ENCODE measurements at places on chromosomes 1 and 21. TPM values are rescaled to one million over a fixed set of nuclear protein-coding genes. Genes with fewer than 3 reads are reported as not detected.

HTR6 gene
- not detected for polyA plus RNA-seq

DNA sequence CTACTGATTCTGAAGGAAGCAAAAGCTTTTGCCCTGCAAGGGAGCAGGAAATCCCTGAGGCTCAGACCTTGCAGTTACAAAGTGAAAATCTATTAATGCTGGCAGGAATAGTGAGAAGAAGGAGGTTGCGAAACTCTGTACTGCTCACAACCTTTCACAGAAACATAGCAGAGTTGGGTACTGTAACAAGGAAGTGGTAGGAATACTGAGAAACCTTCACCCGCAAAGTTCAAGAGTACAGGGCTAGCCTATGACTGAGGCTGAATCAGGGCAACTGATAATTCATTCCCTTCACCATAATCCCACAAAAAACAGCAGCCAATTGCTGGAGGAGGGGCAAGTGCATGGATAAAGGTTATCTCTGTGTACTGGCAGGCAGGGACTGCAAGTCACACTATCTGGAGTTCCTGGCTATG, 23.9 kb upstream of the KCTD3 start:
- no peaks in the 10 kb centered on the region for H3K27me3 ChIP-seq
- no peak overlapping the region for H3K4me3 ChIP-seq
- DNase-seq = peak; percentile 48
- peak overlapping the region; percentile 39 for H3K27ac ChIP-seq
- H3K36me3 ChIP-seq = no peaks in the 10 kb centered on the region

GRCh38 chr21:20301395-20301794, 696.8 kb upstream of the NCAM2 start:
- no peak overlapping the region for H3K4me3 ChIP-seq
- H3K36me3 ChIP-seq = no peaks in the 10 kb centered on the region
- DNase-seq = no peak
- no peaks in the 10 kb centered on the region for H3K27me3 ChIP-seq
- H3K4me1 ChIP-seq = no peaks in the 10 kb centered on the region

ELOA gene
- polyA plus RNA-seq = 26.0 TPM

KCNT2 gene
- 1.3 TPM for polyA plus RNA-seq

DNA sequence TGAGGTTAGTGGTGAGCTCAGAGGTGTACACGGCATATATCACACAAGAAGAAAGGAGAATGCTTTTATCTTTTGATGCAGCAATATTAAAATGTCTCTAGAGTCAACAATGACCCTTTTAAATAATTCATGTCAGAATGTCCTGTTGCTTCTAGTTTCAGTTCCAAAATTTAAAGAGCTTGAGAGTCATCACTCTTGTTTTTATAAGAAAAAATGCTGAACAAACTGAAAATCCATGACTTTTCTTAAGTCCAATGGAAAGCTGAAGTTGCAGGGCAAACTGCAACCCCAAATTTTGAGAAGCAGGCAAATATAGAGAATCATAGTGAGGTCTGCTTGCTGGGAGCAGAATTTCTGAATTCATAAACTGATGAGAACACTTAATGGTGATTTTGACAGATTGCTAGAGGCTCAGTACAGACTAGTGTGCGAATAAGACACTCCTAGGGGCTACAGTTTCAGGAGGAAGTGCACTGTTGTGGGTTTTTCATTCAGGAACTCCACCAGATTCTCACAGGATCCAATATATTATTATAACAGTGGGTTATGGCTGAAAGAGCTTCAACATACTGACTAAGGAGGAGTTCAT, 135.1 kb downstream of the CLIC6 start:
- no peak overlapping the region for H3K27ac ChIP-seq
- H3K27me3 ChIP-seq = no peaks in the 10 kb centered on the region
- DNase-seq = no peak
- H3K4me1 ChIP-seq = peaks cover 19% of the 10 kb centered on the region

DNA sequence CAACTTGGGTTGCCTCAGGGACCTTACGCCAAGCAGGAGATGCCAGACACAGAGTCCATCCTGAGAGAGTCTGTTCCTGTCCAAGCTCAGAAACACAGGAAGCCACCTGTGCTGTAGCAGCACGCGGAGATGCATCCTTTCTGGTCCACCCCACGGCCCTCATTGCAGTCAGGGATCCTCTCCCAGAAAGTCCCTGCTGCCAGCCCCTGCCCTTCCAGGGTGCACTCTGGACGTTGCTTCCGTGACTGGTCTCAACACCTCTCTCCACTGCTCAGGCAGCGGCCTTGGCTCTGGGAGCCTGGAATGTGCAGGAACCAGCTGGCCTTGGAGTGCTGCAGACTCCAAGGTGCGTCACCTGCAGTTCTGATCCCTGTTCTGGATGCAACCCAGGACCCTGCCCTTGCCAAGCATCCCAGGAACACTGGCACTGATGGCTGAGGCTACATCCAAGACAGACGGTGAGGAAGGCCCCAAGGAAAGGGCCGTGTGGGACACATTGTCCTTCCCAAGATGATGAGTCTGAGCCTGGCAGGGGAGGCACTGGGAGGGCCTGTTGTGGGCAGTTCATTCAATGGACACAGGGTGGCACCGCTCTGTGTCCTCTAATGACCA, 21.7 kb upstream of the COL6A1 start:
- peaks cover 3% of the 10 kb centered on the region for H3K4me1 ChIP-seq
- no peak overlapping the region for H3K27ac ChIP-seq
- H3K27me3 ChIP-seq = no peaks in the 10 kb centered on the region
- DNase-seq = no peak
- no peak overlapping the region for H3K4me3 ChIP-seq

GRCh38 chr1:199976496-199977144, 50.9 kb upstream of the NR5A2 start:
- H3K27ac ChIP-seq = peak overlapping the region; percentile 75
- H3K4me1 ChIP-seq = peaks cover 7% of the 10 kb centered on the region
- H3K27me3 ChIP-seq = no peaks in the 10 kb centered on the region
- no peak overlapping the region for H3K4me3 ChIP-seq
- H3K36me3 ChIP-seq = no peaks in the 10 kb centered on the region

DNA sequence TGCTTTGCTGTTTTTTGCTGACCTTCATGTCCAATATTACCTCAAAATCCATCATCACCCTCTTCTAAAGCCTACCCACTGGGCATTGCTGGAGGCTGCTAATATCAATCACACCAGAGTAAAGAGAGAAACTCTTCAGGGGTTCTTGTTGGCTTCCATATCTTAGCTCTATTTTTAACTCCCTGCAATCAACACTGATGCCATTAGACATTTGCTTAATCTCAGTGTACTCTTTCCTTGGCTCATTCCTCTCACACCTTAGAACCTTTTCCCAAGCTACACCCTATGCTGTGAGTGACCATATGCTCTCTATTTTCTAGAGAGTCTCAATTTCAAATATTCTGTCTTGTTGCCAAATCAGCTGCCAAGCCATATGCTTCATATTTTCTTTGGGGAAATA, 40.6 kb upstream of the RABGAP1L start:
- DNase-seq = no peak
- no peaks in the 10 kb centered on the region for H3K4me1 ChIP-seq
- H3K27ac ChIP-seq = no peak overlapping the region

DNA sequence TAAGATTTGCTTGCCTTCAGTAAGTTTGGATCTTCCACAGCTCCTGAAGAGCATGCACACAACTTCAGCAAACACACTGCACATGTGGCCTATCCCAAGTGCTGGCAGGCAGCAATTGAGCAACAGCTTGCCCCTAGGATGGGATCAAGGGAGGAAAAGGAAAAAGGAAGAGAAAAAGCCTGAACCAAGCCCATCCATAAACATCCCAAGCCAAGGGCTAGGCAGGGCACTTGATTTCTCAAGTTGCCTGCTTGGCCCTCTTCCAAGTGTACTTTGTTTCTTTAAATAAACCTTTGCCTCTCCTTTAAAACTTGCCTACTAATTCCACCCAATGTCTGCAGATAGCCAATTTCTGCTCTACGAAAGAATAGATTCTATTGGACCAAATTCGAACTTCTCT, 49.0 kb upstream of the OLFM3 start:
- no peak overlapping the region for H3K4me3 ChIP-seq
- no peaks in the 10 kb centered on the region for H3K27me3 ChIP-seq
- peak; percentile 46 for DNase-seq
- H3K36me3 ChIP-seq = no peaks in the 10 kb centered on the region
- no peaks in the 10 kb centered on the region for H3K4me1 ChIP-seq

DNA sequence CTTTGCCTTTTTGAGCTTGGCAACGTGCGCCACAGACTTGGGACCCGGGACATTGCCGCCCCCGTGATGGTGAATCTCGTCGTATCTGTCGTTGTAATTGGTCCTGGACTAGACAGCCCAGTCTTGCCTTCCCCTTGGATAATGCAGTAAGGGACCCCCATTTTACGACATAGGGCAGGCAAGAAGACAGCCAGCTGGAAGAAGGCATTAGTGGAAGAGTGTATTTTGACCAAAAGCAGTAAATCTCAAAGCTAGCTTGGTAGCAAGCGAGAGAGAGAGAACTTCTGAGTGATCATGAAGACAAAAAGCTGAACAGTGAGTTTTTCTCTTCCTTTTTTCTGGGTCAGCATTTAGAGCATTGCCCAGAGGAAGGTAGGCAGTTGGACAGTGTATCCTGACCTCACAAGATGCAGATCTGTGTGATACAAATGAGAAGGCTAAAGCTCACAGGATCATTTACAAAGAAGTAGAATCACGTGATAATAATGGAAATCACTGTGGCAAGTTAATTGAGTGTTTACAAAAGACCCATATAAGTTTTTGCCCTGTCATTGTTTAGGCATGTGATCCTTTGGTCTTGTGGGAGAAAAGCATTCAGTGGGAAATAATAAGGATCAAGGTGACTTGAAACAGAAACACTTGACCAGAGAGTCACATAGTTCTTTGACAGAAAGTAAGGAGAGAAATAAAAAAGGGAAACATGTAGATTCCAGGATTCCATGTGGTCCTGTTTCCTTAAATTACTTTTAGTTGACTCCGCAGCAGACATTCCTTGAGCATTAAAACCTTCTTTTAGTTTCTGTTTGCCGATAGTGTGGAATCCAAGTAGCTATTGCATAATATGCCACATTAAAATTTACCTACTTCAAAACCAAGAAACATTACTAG, 66.3 kb downstream of the CNST start:
- no peaks in the 10 kb centered on the region for H3K4me1 ChIP-seq
- H3K27me3 ChIP-seq = no peaks in the 10 kb centered on the region
- peak overlapping the region; percentile 79 for H3K27ac ChIP-seq
- no peaks in the 10 kb centered on the region for H3K36me3 ChIP-seq

- H3K4me3 ChIP-seq = no peak overlapping the region
- peak; percentile 66 for DNase-seq
- no peaks in the 10 kb centered on the region for H3K36me3 ChIP-seq
- H3K4me1 ChIP-seq = no peaks in the 10 kb centered on the region
Observed at GRCh38 chr1:228471762-228472398, 15.3 kb upstream of the RNF187 start.

DNA sequence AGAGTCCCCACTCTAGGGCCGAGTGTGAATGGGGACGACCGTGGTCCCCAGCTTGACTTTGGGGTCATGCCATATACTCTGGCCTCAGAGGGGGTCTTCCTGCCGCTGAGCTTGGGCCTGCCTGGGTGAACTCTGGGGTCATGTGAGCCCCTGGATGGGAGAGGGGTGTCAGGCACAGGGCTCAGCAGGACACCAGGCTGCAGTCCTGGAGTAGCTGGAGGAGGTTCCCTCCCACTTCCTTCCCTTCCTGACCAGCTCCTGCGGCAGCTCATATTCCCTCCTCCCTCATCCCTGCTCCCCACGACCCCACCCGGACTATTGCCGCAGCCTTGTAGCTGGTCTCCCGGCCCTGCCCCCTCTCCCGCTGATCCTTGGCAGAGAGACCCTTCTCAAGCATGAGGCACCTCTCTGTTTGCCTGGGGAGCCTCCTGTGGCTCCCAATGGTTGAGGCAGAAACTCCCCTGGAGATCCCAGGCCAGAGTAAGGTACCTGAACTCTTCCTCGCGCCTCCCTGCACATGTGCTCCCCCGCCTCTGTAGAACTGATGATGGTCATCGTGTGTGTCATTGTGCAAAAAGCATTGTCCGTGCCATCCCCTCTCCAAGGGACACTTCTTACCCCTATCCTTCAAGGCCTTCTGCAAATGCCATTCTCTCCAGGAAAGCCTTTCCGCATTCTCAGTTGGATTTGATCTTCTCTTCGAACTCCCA, 1.8 kb downstream of the TNFRSF1B start:
- no peak for DNase-seq
- peaks cover 7% of the 10 kb centered on the region for H3K27me3 ChIP-seq
- H3K4me3 ChIP-seq = no peak overlapping the region

DNA sequence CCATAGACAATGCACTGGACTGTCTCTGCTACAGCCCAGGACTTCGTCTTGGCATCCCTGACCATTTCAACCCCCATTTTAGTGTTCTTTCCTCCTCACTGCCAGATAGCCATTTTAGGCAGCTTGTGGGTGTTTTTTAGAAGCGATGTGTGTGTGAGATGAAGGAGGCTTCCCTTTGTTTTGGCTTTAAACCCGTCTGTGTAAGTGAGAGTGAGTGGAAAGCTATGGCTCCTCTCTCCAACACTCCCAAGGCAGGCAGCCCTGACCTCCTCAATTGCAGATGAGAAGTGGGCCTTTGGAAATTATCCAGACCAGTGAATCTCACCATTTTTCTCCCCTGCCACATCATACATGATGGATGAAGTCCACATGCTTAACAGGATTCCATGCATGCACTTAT, 70.3 kb upstream of the PGBD5 start:
- no peak overlapping the region for H3K27ac ChIP-seq
- DNase-seq = no peak
- no peaks in the 10 kb centered on the region for H3K36me3 ChIP-seq
- no peak overlapping the region for H3K4me3 ChIP-seq
- H3K4me1 ChIP-seq = no peaks in the 10 kb centered on the region

- H3K27ac ChIP-seq = no peak overlapping the region
- H3K4me1 ChIP-seq = no peaks in the 10 kb centered on the region
- no peaks in the 10 kb centered on the region for H3K36me3 ChIP-seq
- no peaks in the 10 kb centered on the region for H3K27me3 ChIP-seq
- H3K4me3 ChIP-seq = no peak overlapping the region
Observed at GRCh38 chr1:68361346-68361910, 88.3 kb downstream of the RPE65 start.

DNA sequence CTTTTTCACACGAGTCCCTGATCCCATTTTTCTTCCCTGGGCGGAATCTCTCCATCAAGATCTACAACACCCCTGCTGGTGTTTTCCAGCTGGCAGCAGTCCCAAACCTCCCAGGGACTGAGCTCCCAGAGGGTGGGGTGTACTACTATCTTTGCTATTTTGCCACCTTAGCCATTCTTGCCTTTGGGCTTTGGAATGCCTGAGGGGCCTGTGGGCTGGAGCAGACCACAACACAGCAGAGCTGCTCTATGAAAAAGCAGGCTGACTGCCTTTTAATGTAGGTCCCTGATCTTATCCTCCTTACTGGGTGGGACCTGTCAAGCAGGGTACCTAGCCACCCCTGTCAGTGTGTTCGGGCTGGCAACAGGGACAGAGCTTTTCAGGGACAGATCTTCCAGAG, 91.9 kb downstream of the KCNT2 start:
- H3K4me3 ChIP-seq = no peak overlapping the region
- no peak for DNase-seq
- no peaks in the 10 kb centered on the region for H3K4me1 ChIP-seq

GRCh38 chr1:193251950-193252349, 65.5 kb upstream of the B3GALT2 start:
- no peak for DNase-seq
- no peaks in the 10 kb centered on the region for H3K27me3 ChIP-seq
- H3K4me1 ChIP-seq = no peaks in the 10 kb centered on the region
- H3K36me3 ChIP-seq = no peaks in the 10 kb centered on the region
- H3K27ac ChIP-seq = no peak overlapping the region

- peaks cover 9% of the 10 kb centered on the region for H3K4me1 ChIP-seq
- H3K36me3 ChIP-seq = no peaks in the 10 kb centered on the region
Observed at GRCh38 chr21:33022828-33023573, 2.7 kb upstream of the OLIG2 start.

LRRC3 gene
- 7.2 TPM for polyA plus RNA-seq
